ENCODE measurements at places on chromosomes 2 and 18.

GRCh38 chr2:168655207-168655606 is 147.2 kb upstream of the NOSTRIN start:
- no peak for DNase-seq

DNA sequence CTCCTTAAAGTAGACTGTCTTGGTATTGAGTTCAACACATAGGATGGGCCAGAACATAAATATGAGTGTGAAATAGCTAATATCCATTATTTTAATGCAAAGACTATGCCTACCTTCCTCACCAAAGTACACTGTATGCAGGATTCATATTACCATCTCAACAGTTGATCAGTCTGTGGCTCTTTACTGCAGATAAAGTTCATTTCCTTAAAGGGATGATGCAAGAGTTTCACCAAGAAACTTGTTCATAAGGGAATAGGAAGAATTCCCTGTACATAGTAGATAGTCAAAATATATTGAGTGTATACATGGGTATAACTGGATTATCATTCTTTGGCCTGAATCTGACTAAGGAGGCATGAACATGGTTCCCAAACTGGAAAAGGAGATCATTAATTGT is 35.0 kb downstream of the MARS2 start:
- DNase-seq, result no peak

DNA sequence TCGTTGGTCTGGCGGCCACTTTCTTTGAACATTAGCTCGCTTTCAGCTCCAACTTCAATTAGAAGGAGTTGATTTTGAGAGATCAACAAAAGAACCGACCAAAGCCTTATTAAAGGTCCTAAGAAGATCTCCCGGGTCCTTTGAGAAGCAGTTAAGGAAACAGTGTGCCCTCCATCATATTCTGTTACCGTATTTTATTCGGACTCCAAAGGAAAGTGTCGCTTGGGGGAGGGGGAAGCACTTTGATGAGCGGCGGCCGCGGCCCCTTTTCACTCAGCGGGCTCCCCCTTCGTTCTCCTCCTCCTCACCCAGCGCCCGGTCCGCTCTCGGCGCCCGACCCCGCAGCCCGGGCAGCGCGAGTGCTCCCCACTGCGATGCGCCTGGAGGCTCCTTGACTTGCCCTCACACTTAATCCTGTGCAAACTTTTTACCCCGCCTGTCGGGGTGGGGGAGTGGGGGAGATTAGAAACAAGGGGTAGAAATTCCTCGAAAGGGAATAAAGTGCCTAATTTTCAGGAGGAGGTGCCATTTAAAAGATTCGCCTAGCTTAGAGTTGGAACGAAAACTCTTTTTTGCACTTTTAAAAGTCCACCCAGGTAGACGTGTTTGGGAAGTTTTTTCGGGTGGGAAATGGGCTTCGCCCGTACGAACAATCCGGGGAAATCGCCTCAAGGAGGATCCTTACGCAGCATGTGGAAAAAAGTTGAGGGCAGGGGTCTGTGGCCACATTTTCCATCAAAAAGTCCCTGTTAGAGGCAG is 1.2 kb upstream of the OTX1 start:
- no peak for DNase-seq

DNA sequence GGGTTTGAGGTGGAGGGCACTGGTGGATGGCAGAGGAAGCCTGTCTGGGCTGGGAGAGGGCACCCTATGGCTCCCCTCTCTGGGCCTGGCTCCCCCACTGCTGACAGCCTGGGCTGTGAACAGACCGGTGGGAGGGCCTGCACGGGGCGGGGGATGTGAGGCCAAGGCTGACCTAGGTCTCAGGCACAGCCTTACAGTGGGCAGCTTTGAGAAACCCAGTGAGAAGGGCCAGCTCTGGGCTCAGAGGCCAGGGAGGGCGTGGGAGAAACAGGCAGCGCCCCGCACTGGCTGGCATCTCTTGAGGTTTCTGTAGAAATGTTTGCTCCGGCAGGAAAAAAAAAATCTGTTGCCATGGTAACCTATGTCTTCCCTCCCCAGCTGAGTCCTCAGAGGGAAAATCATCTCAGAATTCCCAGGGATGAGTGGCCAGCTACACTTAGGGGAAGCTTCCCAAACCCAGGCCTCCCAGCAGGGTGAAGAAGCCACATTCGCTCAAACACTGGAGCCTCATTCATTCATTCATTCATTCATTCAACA is 71.7 kb upstream of the TAF1B start:
- no peak for DNase-seq

GRCh38 chr18:57801761-57802212 is 1.3 kb downstream of the ATP8B1 start:
- DNase-seq, result no peak

GRCh38 chr2:47065771-47066380 is 89.2 kb downstream of the STPG4 start:
- DNase-seq, result no peak

DNA sequence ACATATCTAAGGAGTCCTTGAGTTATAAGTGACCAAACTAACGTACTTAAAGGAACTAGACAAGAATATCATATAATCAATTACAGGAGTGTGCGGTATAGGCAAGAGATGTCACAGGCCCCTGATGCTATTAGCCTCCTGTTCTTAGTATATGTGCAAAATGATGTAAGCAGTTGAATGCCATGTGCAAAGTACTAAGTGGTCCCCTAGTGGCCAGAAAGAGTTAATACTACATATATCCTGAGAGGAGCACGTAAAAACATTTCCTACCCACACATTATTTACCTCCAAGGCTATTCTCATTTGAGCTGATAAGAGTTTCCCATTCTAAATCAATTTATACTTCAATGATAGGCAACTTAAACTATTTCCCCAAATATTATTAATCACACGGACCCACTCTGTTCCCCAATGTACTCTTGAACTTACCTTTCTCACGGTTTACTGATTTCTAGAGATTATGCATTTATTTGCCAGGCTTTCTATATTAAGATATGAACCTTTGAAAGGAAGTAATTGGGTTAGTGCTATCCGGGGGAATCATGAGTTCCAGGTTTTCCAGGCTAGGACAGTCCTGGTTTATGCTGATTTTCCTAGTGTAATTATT is 158.0 kb upstream of the KLHL14 start:
- peak; percentile 12 for DNase-seq

GRCh38 chr2:144198116-144198515 is 321.8 kb downstream of the ZEB2 start:
- DNase-seq, result no peak

GRCh38 chr2:45674035-45674816 is 22.8 kb downstream of the PRKCE start:
- no peak for DNase-seq

DNA sequence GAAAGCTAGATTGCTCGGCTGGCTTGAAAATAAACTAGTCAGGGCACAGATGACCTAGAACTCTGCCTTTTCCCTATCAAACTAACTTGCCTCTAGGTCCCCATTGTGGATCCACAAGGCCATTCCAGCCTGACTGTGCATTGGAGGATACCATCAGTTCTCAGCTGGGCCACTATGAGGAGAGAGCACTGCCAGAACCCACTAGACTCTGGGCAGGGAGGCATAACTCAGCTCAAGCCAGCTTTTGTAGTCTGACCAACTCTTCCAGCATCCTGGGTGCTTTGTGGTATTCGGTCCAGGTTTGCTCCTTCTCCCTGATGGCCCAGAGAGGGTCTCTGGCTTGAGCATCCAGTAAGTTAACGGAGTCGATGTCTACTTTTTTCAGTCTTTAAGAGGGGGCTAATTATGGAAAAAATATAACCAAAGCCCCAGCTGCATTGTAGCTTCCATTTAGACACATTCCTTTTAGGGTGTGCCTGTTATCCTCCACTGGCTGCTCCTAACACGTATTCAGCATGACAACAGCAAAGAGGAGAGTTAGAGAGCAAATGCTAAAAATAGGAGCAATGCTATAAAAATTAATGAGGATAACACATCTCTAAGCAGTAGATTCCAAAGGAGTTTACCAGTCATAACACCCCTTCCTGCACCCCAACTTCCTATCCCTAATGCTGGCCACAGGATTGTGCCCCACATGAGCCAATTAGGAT is 15.2 kb downstream of the GKN2 start:
- no peak for DNase-seq

DNA sequence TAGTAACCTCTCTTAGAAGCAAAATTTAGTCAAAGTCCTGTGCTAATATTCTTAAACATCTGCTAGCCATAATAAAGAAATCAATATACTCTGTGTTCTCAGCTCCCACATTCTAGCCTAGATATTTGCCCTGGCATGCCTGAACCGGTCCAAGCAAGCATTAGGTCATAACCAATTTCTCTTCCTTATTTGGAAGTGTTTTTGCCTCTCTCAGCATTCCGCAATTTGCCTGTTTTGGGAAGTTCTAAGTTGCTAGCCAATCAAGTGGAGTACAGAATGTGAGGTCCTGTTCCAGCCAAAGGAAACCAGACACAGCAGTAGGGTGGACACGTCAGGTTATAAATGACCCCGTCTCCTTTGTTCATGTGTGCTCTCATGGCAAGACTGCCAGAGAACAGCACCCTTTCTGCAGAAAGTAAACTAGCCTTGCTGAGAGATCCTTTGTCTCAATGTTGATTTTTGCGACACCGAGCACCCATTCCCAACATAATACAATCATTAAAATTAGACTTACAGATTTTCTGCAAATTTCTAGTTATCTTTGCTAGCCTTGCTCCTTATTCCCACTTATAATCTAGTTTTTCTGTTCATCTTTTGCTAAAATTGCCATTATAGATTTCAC is 13.0 kb upstream of the SULT1C4 start:
- DNase-seq, result no peak

GRCh38 chr2:43270930-43271615 is 44.7 kb upstream of the ZFP36L2 start:
- no peak for DNase-seq

DNA sequence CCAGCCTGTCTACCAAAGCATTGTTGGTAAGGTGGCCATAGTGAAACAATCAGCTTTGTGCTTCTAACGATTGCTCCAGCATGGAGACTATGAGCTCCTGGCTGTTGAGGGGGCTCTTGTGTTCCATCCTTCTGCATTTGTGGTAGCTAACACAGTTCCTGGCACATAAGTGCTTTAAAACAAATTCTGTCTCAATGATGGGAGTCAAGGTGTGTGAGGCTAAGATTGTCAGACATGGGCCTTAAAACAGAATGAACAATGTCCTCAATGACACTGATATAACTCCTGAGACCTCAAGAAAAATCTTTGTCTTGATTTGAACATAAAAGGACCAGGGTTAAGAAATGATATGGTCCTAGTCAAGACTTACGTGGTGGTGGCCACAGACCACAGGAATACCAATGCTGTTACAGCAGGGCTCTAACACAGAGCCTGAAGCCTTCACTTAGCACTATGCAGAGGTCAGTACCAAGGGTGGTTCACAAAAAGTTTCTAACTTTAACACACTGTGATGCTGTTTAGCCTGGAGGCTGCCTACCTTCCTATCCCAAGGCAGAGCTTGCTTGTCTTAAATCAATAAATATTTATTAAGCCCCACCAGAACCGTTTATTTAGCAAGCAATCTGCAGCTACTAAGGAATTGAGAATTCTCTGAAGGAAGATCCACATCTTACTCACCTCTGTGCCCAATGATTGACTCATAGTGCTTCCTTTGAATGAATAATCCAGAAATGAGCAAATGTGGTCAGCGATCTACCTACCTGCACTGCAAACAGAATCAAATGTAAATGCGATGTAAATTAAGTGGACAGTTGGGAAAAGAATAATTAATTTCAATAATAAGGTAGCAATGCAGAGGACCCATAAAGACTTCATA is 35.1 kb downstream of the EVA1A start:
- DNase-seq, result no peak

DNA sequence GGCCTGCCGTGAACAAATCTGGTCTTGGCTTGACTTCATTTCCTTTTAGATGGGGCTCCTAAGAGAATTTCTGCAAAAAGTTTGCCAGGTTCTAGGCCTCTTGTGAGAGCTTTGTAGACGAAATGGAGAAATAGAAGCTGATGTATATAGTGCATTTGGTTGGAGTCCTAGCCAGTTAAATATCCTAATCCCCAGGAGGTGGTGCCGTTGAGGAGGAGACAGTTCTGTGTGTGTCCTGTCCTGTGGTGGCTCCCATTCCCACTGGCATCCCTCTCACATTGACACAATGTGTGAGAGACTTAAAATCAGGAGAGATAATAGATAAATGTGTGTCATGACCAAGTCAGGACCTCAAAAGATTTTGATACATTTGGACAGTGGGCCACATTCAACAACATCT is 34.6 kb upstream of the DNER start:
- no peak for DNase-seq

DNA sequence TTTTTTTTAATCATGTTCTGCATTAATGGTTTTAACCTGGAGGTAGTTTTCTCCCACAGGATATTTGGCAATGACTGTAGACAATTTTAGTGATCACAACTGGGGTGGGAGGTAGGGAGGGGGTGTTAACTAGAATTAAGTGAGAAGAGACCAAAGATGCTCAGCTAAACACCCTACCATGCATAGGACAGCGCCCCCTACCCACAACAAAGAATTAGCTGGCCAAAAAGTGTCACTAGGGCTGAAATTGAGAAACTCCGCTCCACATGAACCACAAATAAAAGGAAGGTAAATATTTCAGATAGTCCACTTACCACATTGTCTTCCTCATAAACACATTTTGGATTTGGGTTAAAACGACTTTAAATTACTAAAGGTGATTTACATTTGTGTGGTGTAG is 942.6 kb downstream of the SUCLG1 start:
- DNase-seq, result no peak

DNA sequence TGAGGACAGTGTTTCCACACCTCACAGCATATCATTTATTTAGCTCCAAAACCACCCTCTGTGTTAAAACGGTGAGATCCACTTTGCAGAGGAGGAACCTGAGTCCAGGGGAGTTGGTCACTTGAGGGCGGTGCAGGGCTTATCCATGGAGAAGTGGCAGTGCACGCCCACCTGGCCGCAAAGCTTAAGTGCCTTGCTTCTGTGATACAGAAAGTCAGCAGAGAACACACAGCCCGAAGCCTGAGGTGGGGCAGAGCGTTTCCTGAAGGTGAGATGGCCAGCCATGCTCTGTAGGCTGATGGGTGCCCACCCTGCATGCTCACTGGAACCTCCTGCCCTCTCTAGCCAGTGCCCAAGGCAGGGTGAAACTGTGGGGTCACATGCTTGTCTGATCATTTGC is 87.3 kb downstream of the SH3RF3 start:
- no peak for DNase-seq

- no peak for DNase-seq
Measured at GRCh38 chr2:33709951-33710350, 110.9 kb upstream of the FAM98A start.

GRCh38 chr18:45540125-45540524 is 75.2 kb upstream of the SLC14A2 start:
- no peak for DNase-seq

GRCh38 chr2:66794551-66794950 is 359.6 kb downstream of the MEIS1 start:
- DNase-seq, result no peak

DNA sequence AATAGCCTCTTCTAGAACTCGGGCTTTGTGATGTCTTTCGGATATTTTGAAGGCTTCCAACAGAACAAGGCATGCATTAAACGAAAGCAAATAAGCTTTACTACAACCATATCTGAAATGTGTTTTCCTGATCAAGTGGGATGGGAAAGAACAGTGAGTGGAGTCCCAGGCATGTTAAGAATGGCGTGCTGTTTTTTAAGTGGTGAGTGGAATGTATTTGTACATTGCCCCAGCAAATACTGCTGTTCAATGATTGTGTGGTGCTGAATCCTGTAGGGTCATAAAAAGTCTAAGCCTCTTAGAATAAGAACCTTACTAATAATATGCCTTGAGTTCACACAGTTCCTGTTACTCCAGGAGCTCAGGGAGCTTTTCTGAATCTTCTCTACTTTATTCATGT is 52.5 kb downstream of the POMC start:
- DNase-seq, result no peak

GRCh38 chr2:221771297-221771696 is 199.2 kb upstream of the EPHA4 start:
- DNase-seq, result no peak

GRCh38 chr2:221485503-221485870 is 86.6 kb downstream of the EPHA4 start:
- DNase-seq, result no peak

Data from NCI-H1092 (cell line).